ENCODE measurements at places on chromosomes 3 and 15.
A peak's percentile ranks its signal among the peaks of the same experiment; 100 is the strongest.

GRCh38 chr3:186643493-186643892 lies 3.3 kb downstream of the FETUB start:
- DNase-seq: no peak

DNA sequence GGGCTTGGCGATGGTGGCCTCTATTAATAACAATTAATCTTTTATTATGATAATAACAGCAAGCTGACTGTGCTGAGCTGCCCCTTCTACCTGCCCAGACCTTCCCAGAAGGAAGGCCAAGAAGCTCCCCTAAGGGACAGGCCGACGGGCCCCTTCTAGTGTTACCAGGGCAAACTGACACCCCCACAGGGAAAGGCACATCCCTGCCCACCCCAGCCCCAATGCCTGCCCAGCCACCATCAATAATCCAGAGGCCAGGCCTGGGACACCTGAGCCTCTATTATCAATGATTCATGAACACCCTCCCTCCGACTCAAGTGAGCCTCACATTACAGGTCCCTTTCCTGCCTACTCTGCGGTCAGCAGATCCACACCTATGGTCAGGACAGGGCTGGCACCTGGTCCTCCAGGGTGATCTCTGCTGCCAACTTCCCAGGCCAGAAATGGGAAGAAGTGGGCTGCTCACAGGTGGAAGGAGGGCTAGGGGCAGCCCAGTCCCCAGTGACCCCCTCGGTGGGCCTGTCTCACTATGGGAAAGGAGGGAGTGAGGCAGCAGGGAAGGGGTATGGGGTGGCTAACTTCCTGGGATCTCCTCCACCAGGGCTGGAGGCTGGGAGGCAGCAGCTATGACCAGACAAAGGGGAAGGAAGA lies 1.8 kb downstream of the TWF2 start:
- DNase-seq: no peak

GRCh38 chr3:106275592-106275991 lies 406.8 kb upstream of the CBLB start:
- no peak for DNase-seq

DNA sequence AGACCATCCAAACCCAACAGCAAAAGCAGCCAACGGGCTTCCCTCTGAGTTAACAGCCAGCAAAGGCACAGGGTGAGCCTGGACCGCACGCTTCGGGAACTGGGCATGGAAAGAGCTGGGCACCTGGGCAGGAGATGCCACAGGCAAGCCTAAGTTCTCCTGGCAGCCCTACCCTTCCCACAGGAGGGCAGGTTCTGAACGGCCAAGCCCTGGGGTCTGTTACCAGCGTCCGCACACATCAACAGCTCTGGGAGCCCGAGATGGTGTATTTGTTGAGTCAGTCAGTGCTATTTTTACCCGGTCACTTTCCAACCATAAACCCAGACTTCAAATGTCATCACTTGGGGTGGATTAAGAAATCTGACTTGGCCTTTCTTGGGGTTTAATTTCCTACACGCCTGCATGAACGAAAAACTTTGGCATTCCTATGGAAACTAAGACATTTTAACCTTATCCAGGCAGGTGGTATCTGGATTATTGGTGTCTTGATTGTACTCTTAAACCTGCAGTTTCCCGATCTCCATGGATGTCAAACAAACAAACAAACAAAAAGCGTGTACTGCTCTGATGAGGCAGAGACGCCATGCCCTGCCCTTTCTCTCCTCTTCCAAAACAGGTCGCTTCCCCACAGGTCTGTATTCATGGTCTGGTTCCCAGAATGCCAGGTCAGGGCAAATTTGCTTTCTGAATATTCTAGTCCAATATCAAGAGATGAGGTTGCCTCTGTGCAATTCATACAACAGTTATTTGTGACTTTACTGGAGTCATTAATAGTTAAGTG lies 99.7 kb downstream of the XXYLT1 start:
- DNase-seq: no peak

DNA sequence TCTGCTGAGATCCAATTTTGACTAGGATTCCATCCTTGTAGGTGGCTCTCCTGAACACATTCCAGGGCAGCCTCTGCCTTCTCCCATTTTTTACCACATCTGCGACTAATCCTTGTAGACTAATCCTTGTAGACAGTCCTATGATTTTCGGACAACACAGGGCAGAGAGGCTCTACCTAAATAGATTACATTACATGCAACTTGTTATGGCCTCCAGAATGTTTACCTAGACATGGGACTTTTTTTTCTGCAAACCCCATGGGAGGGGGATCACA lies 239.3 kb upstream of the WNT5A start:
- no peak for DNase-seq

- no peak for DNase-seq
Observed at GRCh38 chr3:117150628-117151027, 441.0 kb downstream of the TUSC7 start.

DNA sequence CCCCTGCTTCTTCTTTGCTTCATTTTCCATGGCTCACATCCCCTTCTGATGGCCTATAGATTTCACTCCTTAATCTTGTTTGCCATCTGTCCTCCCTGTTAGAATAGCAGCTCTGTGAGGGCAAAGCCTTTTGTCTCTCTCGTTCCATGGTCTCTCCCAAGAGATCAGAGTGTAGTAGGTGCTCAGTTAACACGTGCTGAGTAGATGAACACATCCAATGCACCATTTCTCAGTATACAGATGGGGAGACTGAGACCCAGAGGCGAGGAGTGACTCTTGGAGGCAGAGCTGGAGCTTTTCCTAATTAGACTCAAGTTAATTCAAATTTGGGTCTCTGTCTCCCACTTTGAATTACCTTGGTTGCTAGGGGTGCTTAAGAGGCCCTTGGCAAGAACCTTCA lies 4.2 kb downstream of the PAQR5 start:
- no peak for DNase-seq

DNA sequence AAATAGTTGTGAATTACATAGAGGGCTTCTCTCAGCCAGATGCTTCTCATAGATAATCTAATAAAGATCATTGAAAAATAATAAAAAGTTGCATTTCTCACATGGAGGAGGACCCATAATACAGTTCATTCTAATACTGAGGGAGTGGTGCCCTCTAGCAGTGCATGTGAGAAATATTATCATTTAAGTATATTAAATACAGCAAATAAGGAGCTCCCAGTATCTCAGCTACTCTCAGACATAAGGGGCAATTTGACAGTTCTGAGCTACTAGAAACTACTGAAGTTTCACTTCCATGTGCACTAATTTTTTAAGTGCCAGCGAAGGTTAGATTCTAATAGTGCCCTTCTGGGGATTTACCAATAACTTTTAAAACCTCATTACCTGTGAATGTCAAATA lies 188.3 kb downstream of the IL5RA start:
- no peak for DNase-seq

DNA sequence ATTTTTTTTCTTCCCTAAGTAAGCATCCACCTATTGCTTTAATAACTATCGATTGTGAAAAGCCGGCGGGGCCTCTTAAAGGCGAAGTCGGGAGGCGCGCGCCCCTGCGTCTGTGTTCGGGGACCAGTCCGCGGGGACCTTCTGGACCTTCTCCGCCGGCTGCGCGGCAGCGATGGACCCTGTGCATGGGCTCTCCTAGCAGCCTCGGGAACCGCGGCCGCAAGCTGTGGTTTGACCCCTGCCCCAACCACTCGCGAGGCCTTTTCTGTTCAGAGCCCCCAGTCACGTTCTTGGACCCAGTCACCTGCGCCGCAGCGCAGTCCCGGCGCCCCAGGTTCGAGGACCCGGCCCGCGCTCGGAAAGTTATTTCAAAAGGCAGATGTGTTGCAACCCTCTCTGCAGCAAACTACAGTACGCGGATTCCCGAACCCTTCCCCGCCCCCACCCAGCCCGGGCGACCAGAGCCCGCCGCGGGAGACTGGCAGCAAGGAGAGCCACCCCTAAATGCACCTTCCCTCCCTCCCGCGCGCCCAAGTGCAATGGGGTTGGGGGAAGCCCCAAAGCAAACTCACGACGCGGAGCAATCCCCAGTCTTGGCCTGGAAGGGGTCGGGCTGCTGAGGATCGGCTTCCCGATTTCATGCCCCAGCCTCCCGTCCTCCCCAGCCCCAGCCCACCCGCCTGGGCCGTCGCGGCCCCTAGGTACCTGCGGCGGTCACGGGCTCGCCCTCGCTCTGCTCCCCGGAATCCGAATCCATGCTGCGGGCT lies 684 bp downstream of the TNFAIP8L3 start:
- no peak for DNase-seq

DNA sequence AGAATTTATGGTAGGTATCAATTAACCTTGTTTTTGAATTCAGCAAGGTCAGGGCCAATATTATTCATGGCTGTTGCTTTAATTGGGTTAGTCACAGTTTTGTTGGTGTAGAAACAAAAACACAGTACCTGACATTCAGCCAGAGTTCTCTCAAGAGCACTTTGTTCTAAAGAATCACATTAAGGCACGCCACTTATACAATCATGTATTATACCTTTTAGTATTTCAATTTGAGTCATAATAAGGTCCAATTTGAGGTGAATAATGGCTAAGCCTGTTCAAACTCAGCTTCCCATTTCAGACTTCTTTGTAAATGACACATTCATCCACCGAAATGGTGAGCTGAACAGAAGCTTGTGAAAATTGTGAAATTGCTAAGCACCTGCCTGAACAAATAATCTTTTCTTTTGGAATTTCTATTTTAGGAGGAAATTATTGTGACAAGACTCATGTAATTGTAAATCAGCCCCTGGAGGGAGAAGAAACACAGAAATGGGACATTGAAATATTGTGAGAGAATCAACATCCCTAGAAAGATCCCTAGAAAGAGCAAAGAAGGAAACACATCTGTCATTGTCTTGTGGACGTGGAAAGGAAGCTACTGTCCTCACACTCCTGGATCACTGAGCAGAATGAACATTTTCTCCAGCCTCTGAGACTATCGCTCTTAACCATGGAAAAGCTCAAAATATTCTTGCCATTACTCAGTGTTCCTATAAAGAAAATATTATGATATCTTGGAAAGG lies 29.3 kb downstream of the RIOX2 start:
- no peak for DNase-seq

DNA sequence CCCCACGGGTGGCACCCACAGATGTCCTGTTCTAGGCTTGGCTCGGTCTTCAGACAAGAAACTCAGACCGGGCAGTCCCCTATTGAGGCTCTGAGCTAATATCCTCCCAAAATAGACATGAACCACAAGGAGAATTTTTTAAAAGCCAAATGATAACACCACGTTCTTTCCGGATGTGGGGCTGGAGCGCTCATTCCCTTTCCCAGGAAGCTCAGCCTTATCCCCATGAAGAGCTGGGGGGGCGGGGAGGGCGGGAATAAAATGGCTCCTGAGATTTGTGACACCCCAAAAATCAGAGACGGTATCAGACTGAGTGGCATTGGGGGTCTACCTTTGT lies 1.1 kb downstream of the SLC6A1 start:
- DNase-seq: no peak

DNA sequence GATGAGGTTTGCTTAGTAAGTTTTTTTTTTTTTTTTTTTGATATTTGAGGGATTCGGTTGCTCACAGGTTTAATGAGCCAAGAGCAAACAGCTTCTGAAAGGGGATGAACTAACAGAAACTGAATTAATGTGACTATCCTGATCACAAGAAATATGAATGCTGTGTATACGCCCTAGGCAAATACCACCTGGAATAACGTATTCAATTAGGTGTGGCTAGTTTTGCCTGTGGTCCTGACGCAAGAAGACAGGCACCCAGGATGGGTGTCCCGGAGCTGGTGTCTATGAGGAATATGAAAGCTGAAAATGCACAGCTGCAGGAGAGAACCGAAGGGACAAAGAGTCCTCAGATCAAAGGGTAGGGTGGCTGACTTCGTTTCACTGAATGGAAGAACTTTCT lies 14.6 kb downstream of the LSG1 start:
- DNase-seq: no peak

DNA sequence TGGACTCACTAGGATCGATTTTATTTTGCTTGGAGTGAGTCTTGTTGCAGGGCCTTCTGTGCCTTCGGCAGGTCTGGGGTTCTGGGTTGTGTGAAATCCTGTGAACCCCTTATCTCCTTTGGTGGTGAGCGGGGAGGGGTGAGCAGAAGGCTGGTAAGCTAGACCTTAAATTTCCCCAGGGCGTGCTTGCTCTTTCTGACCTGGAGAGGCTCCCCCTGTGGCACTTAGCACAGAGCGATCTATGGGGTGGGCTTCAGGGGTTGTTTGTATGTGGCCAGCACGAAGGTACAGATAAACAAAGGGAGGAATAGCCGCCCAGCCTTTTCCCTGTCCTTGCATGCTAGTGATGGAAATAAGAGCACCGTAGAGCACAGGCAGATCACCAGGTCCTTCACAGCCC lies 11.8 kb downstream of the CACNA2D3 start:
- DNase-seq: no peak

GRCh38 chr3:49703443-49703927 lies 14.1 kb downstream of the RNF123 start:
- no peak for DNase-seq

DNA sequence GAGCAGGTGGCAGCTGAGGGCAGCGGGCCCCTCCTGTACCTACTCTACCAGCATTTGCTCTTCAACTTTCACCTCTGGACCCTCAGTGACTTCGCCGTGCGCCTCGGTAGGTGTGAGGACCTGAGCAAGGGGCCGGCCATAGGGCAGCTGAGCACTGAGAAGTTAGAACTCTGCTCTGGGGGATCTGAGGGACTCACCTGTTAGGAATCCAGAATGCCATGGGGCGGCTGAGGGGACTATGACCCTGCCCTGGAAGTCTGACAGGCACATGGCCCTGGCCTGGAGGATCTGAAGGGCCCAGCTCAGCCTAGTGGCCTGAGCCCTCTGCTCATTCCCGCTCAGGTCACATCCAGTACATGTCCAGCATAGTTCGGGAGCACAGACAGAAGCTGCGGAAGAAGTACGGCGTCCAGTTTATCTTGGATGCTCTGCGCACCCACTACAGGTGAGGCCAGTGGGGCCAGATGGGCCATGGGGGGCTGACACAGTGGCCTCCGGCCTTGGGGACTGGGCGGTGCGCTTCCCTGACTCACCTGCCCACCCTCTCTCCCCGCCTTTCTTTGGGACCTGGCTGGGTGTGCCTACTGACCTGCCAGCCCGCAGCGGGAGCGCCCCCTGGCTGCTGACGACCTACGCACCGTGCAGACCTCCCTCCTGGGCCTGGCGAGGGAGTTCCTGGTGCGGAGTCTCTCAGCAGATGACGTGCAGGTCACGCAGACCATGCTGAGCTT lies 18.8 kb downstream of the NBEAL2 start:
- DNase-seq: peak; percentile 65

GRCh38 chr15:71515375-71516186 lies 294.8 kb upstream of the NR2E3 start:
- peak; percentile 87 for DNase-seq

- DNase-seq: no peak
Observed at GRCh38 chr3:62621176-62621575, 247.8 kb upstream of the FEZF2 start.

GRCh38 chr3:144415492-144415891 lies 443.9 kb downstream of the DIPK2A start:
- DNase-seq: no peak

- DNase-seq: no peak
Observed at GRCh38 chr15:38093931-38094330, 158.7 kb upstream of the SPRED1 start.

DNA sequence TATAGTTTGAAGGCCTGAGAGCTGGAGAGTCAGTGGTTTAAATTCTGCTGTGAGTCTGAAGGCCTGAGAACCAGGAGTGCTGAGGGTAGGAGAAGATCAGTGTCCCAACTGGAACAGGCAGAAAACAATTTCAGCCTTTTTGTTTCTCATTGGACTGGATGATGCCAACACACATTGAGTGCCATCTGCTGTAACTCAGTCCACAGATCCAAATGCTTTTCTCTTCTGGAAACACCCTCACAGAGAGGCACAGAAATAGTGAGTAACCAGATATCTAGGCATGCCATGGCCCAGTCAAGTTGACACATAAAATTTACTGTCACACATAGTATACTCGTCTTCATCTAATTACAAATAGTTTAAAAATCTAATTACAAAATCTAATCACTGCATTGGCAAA lies 100.8 kb downstream of the NEO1 start:
- DNase-seq: no peak

Data from prostate gland (tissue), 2 donors.